Stimulated activated CD4-positive, alpha-beta T cell treated with anti-CD3 and anti-CD28 coated beads, Interleukin-15, amount 100 ng/mL, for 1 hour (primary cell): ENCODE measurements at places on chromosomes 1 and 21.

DNA sequence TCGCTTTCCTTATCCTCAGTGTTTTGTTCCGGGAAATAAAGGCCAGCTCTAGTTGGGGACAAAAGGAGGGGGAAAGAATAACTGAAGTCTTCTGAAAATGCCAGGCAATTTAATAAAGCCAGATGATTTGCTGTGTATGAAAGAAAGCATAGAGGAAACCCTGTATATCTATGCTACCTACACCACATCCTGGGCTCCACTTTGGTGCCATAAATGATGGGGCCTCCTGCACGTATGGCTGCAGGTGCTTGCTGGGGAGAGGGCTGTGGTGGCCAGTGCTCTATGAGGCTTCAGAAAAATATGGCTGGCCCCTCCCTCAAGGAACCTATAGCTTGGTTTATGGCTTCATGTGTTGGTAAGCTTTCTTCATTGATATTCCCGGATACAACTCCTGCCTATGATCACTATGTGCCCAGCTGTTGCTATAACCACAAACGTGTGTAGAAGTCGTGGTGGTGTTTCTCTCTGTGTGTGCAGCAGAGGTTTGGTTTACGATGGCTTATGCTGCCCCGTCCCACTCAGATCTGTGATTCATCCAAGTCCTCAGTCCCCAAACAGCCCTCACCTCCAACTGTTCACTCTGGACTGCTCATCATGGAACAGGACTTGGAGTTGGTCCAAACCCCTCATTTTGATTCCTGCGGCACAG is 59.5 kb downstream of the BACE2 start:
- no peak for DNase-seq

DNA sequence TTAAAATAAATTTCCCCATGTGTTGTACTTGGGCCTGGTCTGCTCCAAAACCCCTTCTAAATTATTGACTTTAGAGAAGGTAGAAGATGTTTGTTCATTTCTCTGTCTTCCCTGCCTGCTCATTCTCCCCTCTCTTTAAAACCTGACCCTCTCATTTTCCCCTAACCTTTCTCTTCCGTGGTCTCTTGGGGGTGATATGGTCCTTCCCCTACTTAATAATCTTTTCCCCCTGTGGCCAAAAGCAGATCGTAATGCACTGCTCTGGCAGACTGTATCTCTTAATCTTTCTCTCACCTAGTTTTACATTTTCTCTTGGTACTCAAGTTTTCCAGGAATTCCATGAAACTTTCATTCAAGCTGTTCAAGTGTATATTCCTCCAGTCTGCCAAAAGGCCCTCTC is 301.7 kb downstream of the TTLL7 start:
- DNase-seq, result no peak

DNA sequence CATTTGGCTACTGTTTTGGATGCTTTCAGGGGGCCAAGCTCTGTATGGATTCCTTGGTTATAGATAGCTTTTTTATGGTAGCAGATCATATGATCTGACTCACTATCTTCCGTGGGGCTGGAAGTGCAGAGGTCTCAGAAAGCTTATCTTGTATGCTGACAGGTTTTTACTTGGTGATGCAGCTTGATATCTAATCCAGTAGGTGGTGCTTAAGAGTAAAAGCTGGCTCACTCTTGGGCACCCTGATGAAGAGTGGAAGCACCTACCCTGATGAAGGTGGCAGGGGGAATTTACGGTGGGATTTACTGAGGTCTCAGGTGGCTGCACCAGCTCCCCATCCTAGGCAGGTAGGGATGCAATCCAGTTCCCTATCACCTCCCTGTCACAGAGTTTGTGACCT is 151.2 kb downstream of the PTBP2 start:
- no peak for DNase-seq

DNA sequence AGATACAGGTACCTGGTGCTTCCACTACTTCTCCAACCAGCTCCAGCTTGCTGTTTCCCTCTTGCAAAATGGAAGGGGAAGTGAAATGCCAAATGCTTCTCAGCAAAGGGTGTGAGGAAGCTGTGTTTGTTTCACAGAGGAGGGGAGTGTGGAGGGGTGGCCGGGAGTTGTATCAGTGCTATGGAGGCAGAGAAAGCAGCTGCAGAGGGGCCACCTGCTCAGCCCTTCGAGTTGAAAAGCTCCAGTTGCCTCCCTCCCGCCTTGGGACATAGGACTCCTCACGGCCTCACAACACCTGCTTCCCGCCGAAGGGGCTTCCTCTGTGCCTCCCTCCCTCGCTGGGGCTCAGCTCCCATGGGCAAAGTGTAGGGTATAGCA is 12.1 kb upstream of the LINGO4 start:
- no peak for DNase-seq

- DNase-seq, result no peak
These were observed 8.3 kb upstream of the MPZL1 start for GRCh38 chr1:167713330-167714081.
